Hair follicle dermal papilla cell (primary cell): ENCODE measurements at places on chromosomes 2 and 18. TPM values are rescaled to one million over a fixed set of nuclear protein-coding genes. Genes with fewer than 3 reads are reported as not detected.

CFAP65 gene
- not detected in 2 replicates for total RNA-seq

STPG4 gene
- 0.49 TPM in 2 replicates for total RNA-seq

SNTG2 gene
- total RNA-seq, result not detected in 2 replicates

CCDC138 gene
- 2.6 and 4.1 TPM in 2 replicates for total RNA-seq

SLC4A3 gene
- total RNA-seq, result 5.5 and 6.0 TPM in 2 replicates
